ENCODE measurements at places on chromosomes 2 and 18.

GRCh38 chr2:65508225-65508624 lies 75.8 kb upstream of the SPRED2 start:
- no peak for DNase-seq

GRCh38 chr2:217757108-217757463 lies 245.7 kb downstream of the TNS1 start:
- DNase-seq, result no peak

- DNase-seq, result peak; percentile 49
These were observed 137.5 kb downstream of the TPO start for GRCh38 chr2:1550658-1551316.

DNA sequence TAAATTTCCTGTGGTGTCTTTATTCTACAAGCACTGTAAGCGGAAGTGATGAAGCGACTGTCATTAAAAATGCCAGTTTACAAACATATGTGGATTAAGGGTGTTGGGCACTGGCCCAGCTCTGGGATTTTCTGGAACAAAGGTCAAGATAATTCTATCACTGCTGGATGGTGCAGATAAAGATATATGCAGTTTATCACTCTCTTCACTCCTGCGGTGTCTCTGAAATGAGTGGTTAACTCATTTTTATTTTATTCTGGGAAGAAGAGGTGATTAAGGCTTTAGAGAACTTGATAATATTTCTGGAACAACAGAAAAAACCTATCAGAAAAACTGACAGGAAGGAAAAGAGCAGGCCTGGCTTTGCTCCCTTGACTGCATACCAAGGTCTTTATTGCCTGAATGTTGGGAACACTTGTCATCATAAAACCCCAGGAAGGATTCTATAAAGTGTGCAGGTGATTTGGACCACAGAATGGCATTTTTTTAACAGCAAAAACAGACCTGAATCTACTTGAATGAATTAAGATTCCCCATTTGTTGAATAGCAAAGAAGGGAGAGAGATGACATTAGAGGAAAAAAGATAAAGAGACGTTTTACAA lies 32.4 kb downstream of the ABCB11 start:
- DNase-seq, result no peak

GRCh38 chr2:11502740-11503292 lies 31.0 kb upstream of the GREB1 start:
- no peak for DNase-seq

GRCh38 chr2:39855856-39856255 lies 76.8 kb upstream of the THUMPD2 start:
- DNase-seq, result no peak

GRCh38 chr18:55343396-55344073 lies 244.5 kb downstream of the TCF4 start:
- no peak for DNase-seq

GRCh38 chr18:45085916-45086624 lies 405.4 kb downstream of the SETBP1 start:
- DNase-seq, result no peak

DNA sequence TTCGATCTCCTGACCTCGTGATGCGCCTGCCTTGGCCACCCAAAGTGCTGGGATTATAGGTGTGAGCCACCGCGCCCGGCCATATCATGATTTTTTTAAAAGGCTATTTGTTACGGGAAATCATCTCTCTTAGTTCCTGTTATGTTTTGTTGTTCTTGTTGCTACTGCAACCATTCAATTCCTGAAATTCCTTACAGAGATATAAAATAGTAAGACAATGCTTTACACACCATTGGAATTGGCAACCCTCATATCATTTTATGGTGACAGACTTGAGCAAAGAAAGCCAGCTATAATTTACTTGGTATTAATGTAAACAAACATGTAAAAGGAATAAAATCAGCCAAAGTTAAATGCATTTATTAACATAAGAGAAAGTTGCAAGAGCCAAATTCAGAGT lies 163.0 kb downstream of the FIGN start:
- DNase-seq, result no peak

GRCh38 chr2:175606010-175606841 lies 395.8 kb downstream of the LNPK start:
- DNase-seq, result no peak

DNA sequence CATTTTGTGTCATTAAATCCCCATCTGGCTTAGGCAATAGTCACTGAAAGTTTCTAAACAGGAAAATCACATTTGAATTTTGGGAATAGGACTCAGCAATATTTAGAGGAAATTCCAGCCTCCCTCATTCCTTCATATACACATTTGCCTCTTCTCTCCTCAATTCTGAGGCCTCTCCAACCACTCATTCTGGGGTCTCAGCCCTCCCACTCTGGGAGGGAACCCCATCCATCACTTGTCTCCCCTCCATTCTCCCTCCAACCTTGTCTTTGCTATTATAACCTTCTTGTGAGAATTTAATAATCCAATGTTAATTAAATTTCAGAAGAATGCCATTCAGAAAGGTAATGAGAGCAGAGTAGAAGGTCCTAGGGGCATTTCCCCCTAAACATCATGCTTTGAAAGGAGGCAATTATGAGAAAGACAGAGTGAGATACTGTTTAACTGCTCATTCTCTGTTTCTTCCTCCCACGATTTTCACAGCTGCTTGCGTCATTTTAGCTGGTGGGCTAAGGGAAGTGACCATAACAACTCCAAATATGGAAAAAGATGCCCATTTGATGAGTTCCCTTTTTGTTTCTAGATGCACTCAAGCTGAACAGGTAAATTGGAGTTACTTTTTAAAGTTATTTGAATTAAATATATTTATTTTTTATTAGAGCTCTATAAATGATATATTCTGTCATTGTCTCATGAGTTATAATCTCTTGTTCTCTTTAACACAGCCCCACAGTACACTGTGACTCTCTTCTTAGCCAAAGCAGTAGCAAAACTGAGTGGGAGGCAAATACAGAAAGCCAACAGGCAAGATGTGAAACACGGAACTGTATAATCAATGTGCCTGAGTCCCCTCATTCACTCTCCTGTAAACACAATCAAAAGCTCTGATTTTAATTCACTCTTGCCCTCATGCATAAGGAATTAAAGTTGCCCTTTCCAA lies 135.1 kb downstream of the DLGAP1 start:
- no peak for DNase-seq

DNA sequence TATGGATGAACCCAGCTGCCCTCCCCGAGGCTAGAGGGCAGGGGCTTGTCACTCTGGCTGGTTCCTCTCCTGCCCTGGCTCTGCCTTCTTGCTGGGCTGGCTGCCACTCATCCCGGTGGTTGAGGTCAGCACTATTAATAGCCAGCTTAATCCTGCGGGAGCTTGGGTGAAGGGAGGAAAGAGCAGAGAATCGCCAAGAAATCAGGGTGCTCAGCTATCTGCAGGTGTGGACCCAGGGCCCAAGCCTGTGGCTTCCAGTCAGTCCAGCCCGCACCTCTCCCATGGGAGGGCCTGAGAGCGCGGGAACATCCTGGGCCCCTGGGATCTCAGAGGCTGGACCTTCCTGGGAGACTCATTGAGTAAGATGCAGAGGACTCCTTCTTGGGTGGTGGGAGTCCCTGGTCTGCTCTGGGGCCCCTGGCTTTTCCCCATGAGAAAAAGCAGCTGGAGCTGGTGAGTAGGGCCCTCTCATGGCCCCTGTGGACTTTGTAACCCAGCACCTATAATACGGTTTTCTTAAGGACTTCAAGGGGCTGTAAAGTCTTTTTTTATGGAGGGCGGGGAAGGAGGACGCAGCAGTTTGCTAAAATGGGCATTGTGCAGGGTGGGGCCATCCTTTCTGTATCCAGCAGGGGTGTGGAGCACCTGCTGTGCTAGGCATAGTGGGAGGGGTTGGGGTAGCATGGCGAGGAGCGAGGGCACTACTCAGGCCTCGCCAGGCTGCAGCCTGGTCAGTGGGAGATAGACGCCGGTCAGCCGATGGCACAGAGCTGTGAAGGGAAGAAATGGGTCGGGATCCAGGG lies 27.4 kb upstream of the CNNM3 start:
- no peak for DNase-seq

DNA sequence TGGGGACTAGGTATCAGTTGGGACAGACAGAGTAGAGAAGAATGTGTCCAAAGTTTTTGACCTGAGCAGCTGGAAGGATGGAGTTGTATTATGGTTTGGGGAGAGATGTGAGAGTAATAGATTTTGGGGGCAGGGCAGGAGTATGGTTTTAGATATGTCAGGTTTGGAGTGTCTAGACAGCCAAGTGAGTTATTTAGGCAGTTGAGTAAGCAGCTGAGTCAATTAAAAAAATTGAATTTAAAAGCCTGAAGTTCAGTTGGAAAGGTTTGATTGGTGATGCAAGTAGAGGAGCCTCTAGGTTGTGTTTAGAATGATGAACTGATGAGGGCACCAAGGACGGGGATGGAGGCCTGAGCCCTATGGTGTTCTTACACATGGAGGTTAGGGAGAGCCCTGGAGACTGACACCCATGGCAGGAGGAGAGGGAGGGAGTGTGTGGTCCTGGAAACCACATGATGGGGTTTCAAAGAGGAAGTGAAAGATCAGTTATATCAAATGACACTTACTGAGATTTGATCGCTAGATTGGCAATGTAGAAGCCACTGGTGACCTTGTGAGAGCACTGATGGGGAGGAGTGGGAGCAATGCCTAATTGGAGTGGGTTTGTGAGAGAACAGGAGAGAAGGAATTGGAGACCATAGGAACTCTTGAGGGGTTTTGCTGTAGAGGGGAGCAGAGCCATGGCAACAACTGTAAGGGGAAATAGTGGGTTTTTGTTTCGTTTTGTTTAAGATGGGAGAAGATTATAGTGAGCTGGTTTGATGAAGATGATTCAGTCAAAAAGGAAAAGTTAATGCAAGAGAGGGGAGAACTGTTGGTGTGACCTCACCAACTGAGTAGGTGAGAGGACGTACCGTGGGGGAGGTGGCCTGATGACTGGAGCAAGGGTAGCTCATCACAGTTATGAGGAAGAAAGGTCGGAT lies 10.3 kb downstream of the ITGA6 start:
- DNase-seq, result peak; percentile 41

DNA sequence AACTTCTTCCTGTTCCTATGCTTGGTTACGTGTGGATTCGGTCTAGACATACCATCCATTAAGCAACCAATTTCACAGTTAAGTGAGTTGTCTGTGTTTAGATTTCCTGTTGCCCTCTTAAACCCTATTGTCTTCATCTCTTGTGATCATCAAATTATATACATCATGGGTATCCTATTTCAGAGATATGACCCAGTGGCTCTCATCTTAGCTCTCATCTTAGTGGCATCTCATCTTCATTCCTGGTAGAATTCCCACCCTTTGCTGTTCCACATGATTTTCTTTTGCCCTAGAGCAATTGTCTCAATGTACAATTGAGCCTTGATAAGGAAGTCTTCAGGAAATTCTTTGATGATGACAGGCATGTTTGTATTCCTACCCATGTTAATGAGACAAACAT lies 29.4 kb upstream of the FN1 start:
- no peak for DNase-seq

DNA sequence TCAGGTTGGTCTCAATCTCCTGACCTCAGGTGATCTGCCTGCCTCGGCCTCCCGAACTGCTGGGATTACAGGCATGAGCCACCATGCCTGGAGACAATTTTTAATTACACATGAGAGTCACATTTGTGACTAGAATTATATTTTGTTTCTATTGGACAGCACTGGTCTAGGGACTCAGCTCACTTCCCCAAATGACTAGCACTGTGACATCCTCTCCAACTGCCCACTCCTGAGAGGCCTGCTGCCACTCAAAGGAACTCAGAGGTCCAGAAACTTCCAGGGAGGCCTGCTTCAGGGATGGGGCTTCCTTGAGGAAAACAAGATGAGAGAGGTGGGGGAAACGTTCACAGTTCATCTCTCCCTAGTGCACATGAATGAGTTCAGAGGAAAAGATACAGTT lies 29.5 kb downstream of the TMEM163 start:
- DNase-seq, result no peak

- no peak for DNase-seq
These were observed 139.1 kb downstream of the MEP1B start for GRCh38 chr18:32328974-32329373.

DNA sequence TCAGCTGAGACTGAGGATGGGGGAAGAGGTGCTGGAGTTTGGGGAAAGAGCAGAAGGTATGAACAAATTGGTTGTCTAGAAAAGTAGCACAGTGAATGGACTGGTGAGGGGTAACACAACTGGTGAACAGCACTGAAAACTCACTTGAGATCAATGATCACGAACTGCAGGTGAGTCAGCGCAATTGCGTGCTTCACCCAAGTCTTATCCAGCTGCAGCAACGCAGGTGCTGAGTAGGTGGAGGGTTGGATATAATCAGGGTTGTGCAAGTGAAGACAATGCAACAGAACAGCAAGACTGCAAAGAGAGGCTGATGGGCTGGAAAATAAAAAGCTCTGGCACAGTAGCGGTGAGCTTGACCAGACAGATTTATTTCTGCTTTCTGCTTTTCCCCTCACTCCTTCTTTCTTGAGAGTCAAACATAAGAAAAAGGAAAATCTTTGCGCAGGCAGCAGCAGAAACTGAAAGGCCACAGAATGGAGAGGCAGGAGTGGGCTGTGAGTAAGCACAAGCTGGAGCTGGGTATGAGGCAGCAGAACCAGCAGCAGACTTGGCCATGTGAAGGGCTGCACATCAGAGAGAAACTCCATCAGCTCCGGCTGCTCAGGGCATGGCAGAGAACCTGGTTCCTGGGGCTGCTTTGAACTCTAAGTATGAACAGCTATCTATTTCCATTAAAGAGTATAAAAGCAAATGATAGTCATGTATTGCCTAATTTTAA lies 99.4 kb upstream of the ARL5A start:
- no peak for DNase-seq

GRCh38 chr2:58698620-58699019 lies 457.5 kb upstream of the FANCL start:
- DNase-seq, result no peak

Data from CD4-positive, alpha-beta T cell treated with Interleukin-12 subunit alpha and Interleukin-12 subunit beta, for 1 hour (primary cell).